ENCODE measurements at places on chromosomes 2 and 18.
A peak's percentile ranks its signal among the peaks of the same experiment; 100 is the strongest.

GRCh38 chr2:1310866-1311265, 102.4 kb upstream of the TPO start:
- no peak for DNase-seq

DNA sequence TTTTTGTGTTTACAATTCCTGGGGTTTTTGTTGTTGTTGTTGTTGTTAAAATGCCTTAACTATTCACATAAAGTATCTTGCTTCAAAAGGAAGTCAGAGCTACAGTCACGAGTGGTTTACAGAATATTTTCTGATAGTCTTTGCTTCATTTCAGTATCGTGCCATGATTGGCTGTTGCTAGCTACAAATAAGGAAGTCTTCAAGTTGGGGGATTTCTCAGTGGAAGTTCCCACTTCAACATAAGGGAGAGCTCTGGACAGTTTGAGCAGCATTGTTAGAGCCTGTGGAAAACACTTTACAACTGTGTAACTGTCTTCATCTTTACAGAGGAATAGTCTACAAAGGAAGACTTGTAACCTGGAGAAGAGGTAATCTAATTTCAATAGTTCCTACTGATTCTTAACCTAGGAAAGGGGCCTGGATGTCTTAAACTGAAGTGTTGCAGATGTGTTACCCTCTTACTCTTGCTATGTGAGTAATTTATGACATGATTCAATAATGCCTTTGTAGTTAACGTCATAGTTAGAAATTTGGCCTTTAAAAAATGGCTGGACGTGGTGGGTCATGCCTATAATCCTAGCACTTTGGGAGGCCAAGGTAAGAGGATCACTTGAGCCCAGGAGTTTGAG, 23.4 kb upstream of the TANK start:
- no peak for DNase-seq

GRCh38 chr2:75790814-75791467, 80.2 kb upstream of the GCFC2 start:
- no peak for DNase-seq

GRCh38 chr2:112597537-112598322, 13.3 kb downstream of the CHCHD5 start:
- DNase-seq: peak; percentile 10

GRCh38 chr2:60837123-60837522, 44.3 kb upstream of the REL start:
- DNase-seq: no peak

- no peak for DNase-seq
Measured at GRCh38 chr2:9983401-9984216, 32.1 kb downstream of the GRHL1 start.

DNA sequence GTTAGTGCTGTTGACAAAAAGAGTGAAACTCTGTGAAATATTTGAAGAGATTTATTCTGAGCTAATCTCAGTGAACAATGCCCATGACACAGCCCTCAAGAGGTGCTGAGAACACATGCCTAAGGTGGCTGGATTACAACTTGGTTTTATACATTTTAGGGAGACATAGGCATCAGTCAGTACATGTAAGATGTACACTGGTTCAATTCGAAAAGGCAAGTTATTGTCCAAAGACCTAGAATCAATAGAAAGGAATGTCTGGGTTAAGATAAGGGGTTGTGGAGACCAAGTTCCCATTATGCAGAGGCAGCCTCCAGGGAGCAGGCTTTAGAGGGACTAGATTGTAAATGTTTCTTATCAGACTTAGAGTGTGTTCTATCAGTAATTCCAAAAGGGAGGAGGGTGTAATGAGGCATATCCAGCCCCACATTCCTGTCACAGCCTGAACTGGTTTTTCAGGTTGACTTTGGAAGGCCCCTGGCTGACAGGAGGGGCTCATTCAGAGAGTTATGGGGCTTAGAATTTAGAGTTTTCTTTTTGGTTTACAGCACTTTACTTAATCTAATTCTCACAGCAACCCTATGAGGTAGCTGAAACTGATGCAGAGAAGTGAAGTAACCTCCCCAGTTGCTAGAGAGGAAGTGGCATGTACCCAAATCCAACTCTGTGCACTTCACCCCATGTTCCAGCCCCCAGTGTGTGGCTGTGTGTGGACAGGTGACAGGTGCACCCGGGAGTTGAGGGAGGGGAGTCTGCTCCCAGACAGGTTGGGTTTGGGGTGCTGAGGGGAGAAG, 28.3 kb upstream of the ASAP2 start:
- DNase-seq: no peak

- no peak for DNase-seq
Measured at GRCh38 chr18:79768745-79769144, 29.0 kb upstream of the KCNG2 start.

DNA sequence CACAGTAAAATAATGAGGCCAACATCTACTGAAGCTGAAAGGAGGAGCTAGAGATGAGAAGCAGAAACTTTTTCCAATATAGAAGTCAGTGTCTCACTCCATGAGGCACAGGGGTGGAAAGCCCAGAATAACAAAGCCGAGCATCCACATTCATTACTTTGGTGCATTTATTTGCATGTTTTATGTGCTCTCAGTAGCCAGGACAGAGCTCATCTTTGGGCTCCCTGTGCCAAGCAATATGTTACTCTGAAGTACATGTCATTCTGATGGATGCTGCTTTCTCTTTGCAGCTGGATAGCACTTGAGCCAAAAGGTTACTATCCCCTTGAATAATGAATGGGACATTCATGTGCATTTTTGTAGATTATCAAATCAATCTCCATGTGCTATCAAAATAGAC, 338.6 kb upstream of the SOX11 start:
- no peak for DNase-seq

DNA sequence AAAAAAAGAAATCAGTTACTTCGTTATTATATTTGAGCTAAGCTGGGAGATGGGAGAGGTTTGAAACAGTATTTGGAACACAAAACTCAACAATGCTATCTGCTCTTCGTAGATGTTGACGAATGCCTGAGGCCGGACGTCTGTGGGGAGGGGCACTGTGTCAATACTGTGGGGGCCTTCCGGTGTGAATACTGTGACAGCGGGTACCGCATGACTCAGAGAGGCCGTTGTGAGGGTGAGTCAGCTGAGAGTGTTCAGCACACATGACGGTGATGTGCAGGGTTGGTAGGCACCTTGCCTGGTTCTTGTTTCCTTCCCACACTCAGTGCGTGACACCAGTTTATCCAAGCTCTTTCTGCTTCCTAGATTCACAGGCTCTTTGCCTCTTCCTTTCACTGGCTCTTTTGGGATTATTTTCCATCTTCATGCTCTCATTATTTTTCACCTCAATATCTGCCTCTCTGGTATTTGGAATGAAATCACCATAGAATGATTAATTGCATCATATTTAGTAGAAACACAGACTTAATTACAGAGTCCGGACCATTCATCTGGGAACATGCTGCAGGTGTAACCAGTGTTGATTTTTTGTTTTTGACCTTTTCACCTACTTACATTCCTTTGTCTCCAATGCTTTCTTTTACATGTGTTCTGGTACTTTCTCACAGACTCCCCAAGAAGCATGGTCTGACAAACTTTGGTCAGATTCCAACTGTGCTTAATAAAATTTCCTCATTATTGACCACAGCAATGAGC, 200.6 kb upstream of the RASGRP3 start:
- DNase-seq: no peak

- DNase-seq: no peak
Measured at GRCh38 chr2:207930747-207931146, 94.6 kb downstream of the PLEKHM3 start.

GRCh38 chr2:65477590-65477989, 45.2 kb upstream of the SPRED2 start:
- DNase-seq: no peak

DNA sequence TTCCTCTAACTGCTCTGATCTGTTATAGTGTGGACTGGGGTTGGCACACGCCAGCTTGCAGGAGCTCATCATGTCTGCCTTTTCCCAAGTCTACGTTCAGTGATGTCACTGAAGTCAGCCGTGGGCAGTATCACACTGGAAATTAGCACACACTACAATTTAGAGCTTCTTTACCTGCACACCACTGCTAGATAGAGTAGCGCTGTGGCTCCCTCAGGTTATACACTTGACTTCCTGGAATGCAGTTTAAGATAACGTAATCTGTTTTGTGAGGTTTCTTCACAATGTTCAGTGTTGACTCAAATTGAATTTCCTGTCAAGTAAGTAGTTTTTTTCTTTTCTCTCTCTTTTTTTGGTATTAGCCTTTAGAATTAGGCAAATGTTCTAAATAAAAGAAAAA, 487.2 kb downstream of the DCDC2C start:
- no peak for DNase-seq

- no peak for DNase-seq
Measured at GRCh38 chr2:220956429-220956828, 615.7 kb downstream of the EPHA4 start.

DNA sequence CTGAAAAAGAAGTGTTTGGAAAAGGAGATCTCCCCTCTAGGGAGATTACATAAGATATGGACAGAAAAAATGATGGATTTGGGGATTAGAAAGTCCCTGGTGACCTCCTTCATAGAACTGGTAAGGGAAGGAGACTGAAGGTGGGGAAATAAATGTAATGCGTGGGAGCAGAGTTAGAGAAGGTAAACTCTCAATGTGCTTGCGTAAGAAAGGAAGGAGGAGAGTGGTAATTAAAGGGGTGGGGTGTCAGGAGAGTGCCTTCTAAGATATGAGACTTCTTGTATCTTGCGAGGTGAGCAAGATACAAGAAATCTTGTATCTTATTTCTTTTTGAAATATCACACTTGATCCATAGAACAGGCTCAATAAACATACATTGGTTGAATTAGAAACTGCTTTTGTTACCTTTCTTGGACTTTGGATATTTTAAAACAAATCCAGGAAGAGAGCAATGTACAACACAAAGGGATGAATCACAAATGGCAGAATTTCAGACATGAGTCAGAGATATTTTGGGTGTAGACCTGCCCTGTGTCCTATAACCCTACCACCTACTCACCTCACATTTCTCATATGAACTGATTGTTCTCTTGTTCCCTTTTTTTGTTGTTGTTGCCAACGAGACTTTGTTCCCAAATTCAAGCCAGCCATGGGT, 342.4 kb downstream of the INSIG2 start:
- no peak for DNase-seq

DNA sequence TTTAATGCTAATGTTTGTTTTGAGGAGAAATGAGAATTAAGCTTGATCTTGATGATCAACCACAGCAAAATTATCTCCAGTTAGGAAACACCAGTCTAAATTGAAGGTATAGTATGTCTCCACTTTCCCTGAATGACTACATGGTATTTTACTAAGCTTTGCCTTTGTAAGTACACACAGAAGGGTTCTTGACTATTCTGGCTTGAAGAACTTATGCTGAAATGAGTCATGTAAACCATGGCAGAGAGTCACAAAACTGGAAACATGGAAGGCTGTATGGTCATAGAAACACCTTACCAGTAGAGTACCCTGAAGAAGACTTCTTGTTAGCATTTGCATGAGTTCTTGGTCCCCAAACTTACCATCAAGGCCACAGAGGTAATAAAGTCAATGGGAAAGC, 250.5 kb downstream of the SLC8A1 start:
- DNase-seq: no peak

DNA sequence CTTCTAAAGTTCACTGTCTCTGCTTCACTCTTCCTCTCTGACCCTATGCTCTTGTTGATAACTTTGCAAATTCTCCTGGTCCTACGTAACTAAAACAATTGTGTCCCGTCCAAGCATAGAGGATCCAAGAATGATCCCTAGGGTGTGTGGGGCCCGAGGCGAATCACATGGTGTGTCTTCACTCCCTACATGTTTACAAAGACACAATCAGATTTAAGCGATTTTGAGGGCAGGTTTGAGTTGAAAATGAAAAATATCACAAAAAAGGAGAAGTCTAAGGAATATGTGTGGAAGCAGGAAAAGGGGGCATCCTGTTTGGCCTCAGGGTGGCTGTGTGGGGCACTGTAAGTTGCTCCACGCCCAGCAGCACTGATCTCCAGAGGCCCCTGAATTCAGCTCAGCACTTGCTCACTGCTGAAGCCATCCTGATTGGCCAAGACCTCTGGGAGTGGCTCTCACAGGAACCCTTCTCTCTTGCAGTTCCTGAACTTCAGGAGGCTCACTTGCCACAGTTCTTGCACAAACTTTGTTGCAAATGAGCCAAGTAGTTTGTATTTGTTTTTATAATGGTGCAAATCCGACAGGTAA, 363.6 kb downstream of the ZNF521 start:
- DNase-seq: no peak

DNA sequence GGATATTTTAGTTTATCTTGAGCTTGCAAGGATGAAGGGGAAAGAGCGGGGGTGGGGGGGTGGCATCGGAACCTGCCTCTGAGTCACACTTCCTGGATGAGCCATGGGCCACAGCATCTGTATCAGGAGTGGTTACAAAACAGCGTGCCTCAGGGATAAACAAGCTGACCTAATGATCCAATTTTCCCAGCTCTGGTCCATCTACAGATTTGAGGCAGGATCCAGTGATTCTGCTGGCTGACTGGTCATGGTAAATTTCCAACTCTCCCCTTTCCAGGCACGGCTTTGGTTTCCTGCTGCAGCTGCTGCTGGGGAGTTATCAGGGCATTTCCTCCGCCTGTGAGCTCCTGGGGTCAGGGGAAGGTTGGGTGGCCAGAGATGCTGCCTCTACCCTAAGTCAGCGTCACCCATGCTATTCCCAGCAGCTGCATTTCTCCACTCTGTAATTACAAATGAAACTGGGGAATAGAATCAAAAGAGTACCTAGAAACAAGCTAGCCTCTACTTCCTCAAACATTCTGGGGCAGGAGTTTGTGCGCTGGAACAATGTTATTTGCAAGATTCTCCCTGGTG, 4.7 kb upstream of the HPCAL1 start:
- no peak for DNase-seq

DNA sequence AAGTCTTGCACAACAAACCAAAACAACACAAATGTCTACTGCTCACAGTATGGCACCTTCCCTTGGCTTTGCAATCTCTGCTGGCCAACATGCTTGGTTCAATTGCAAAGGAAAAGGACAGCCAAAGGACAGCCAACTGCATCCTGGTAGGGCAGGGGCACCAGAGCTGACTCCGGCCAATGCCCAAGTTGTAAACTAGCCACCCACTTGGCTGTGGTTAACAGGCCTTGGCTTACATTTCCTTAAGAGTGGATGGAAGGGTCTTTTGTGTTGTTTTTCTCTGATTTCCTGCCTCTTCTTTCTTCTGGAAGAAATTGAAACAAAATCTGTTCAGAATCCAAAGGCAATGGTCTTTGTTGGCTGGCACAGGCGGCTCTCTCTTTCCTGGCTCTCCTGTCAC, 119.1 kb upstream of the TRIB2 start:
- DNase-seq: no peak

DNA sequence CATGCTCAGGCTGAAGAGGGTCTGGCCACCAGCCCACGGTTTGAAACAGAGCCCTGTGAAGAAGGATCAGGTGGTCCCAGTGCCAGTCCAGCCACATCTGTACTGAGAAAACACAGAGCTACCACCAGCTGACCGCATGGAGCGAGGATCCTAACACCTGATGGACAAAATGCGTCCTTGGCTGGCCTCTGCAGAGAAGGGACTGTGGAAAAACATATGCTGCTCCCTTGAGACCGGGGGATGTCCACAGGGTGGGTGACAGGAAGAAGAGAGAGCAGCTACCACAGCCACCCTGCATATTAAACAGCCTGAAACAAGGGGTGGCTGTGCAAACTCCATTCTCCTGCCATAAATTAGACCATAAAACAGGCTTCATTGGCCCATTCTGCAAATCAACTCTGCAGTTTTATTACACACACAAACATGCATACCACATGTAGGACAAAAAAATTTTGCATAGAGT, 137.2 kb downstream of the BCL2 start:
- peak; percentile 55 for DNase-seq

- no peak for DNase-seq
Measured at GRCh38 chr2:71309-72035, 25.2 kb upstream of the FAM110C start.

GRCh38 chr2:207903236-207903635, 122.1 kb downstream of the PLEKHM3 start:
- no peak for DNase-seq
